NCI-H2107 (cell line): ENCODE measurements at places on chromosomes 6 and 20.

- DNase-seq = no peak
Measured at GRCh38 chr6:31065556-31065955, 46.8 kb downstream of the C6orf15 start.

DNA sequence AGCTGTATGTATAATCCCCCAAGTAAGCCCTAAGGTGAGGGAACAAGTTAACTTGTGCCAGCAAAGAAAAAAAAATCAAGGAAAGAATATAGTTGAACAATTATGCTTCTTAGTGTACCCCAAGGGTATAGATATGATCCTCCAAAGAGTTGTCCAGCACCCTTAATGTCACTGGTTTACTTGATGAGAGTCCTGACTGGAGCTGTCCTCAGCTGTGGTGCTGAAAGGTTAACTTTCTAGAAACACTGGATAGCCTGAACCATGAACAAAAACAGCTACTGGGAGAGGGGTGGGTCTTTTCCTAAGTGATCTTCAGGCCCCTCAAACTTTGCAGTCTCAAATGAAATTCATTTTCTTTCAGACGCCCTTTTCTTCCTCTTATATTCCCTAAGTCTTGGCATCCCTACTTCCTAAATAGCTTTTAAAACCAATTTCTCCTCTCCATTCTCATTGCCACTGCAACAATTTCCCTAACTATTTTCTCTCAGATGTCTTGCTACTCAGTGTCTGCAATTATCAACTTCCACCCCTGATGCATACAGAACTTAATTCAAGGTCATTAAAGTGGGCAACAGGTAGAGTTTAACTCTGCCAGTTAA, 83.5 kb upstream of the PROKR2 start:
- no peak for DNase-seq

DNA sequence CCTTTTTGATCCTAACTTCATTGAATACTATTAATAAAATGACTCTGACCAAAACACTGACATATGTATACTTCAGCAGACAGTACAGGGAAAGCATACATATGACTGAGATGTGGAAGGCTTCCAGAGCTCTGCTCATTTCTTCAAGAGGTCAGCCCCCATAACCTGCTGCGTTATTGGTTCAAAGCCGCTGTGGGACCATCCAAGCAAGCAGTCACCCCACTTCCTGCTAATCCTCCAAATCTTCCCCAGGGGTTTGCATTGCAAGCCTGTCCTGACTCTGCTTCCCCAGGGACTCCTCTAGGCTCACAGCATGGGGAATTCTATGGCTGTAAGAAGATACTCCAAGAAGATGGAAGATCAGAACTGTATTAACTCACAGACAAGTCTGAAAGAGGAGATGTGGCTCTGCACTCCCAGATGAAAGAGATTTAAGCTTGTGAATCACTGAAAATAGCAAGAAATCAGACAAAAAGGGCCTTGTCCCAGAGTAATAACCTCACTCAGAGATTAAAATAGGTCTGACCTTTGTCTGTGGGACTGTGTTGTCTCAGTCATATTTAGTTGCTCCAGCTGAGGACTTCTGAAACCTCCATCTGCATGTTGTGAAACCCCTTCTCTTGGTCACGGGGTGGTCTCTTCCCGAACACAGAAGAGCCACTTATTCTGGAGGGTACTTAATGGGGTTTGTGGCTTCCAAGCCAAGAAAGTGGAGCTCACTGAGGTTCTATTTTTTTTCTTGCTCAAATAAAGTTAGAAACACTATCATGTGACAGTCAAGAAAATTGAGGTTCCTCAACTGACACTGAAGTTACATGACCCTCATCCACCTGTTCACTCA, 101.5 kb upstream of the MARCKS start:
- no peak for DNase-seq

DNA sequence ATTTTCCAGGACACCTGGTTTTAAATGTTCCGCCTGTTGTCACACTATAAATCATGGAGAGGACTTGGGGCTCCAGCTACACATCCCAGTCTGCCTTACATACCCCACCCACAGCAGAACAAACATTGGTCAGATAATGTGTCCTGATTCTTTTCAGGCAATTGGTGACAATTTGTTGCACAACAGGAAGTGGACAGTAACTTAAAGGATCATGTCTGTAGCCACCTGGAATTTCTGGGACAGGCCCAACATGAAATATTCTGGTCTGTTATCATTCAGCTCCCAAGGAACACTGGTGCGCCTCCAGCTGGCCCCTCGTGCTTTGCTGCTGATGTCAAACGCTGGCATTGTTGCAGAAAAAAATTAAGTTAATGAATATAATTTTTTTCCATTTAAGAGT, 117.2 kb downstream of the SOBP start:
- no peak for DNase-seq

DNA sequence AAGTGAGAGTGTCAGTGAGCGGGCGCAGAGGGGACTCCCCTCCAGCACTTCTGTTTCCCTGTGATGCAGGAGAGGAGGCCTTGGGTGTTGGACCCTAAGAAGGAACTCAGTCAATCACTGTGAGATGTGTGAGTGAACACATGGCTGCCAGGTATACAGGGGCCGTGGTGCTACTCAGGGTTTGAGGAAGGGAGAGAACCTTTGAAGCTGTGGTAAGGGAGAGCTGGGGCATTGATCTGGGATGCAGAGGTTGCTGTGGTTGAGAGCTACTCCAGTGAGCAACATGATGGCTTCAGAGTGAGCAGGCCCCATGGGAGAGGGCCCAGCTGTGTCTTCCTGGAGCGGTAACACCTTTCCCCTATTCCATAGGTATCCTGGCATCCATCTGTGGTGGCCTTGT, 99.2 kb downstream of the SLC22A3 start:
- no peak for DNase-seq

DNA sequence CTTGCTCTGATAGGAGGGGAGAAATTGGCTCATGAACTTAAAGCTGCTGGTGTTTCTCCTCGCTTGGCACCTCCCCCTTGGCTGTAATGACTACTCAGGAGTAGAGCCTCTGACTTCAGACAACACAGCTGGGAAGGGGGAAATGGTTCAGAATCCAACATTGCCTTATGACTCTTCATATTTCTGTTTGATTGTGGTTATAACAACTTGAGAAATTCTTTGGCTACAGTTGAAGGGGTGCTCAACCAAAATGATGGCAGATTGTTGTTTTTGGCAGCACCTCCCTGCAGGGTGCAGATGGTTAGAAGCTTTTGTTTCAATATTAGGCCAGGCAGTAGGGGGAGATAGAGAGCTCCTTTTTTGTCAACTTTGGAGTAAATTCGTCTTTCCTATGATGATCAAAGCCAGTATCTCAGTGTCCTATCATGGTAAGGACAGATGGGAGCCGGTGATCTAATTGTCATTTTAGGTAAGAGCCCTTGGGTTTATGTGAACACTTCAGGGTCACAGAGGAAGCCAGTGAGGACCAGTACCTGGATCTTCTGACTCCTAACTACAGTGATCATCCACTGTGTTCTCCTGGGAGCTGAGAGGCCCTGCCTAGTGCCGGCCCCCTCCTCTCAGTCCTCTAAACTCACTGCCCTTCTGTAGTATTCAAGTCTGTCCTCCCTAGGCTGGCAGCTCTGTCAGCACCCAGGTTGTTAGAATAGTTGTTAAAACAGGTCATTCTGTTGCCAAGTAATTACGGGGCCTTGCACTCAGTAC, 39.9 kb downstream of the RPRD1B start:
- no peak for DNase-seq

DNA sequence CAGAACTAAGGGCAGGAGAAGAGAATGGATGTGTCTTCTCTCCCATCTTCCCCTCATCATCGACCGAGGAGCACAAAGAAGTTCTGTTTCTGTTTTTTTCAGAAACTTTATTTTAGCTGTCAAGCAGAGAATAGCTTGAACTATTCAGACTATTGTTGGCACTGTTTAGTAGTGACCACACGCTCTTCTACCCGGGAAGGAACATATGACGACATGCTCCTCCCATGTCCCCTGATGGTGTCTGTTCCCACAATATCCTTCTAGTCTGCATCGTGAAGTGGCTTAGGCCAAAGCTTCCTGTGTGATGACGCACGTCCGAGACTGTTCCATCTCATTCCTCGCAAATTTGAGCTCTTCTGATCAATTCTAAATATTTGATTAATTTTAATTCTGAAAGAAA, 27.2 kb upstream of the KIF25 start:
- DNase-seq = no peak
